ENCODE measurements at places on chromosomes 11 and 22.

DNA sequence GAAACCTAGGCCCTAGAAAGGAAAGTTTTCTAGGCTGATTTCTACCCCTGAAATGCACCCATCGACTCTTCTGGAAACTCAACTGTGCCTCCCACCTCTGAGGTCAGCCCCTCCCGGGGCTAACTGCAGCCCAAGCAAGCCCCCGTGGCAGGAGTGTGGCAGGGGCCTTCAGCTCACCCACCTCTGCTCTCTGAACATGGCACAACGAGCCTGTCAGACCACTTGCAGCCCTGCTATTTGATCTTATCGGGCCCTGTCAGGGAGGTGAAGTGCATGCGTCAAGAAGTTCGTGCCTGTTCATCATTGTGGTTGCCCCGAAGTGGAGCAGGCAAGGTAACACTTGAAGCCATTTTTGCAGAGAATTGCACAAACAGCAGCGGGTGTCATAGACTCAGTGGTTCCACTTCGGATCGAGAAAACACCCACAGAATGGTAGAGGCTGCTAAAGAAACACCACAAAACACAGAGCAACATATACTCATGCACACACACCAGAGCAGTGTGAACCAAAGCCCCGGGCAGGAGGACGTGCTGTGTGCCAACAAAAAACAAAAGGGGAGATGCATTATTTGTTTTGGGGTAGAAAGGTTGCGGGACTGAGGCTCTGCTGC lies 262.7 kb downstream of the ETS1 start:
- no peak for DNase-seq

GRCh38 chr11:553988-554340 lies 6.6 kb downstream of the LMNTD2 start:
- no peak for DNase-seq

GRCh38 chr11:120109531-120109930 lies 28.4 kb downstream of the TRIM29 start:
- no peak for DNase-seq

GRCh38 chr11:118921929-118922744 lies 3.6 kb downstream of the BCL9L start:
- DNase-seq, result no peak

DNA sequence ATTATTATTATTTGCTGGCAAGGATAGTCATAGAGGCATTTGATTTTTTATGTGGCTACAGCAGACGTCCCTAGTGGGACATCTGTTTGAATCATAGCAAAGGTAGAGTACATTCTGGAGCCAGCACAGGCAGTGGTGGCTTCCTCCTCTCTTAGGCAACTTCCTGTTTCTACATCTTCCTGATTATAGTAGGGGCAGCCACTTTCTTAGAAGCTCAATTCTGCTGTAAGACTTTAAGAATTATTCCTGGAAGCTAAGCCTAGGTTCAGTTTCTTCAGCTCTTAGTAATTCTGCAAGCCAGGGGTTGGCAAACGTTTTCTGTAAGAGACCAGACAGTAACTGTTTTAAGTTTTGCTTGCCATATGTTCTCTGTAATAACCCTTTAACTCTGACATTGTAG lies 129.3 kb upstream of the TENM4 start:
- DNase-seq, result no peak

GRCh38 chr11:27699242-27699925 lies 871 bp downstream of the BDNF start:
- no peak for DNase-seq

GRCh38 chr11:17197431-17197898 lies 10.3 kb downstream of the PIK3C2A start:
- no peak for DNase-seq

GRCh38 chr11:2791139-2791520 lies 91.3 kb upstream of the KCNQ1OT1 start:
- DNase-seq, result no peak

- no peak for DNase-seq
Observed at GRCh38 chr11:114153224-114153623, 93.7 kb downstream of the ZBTB16 start.

DNA sequence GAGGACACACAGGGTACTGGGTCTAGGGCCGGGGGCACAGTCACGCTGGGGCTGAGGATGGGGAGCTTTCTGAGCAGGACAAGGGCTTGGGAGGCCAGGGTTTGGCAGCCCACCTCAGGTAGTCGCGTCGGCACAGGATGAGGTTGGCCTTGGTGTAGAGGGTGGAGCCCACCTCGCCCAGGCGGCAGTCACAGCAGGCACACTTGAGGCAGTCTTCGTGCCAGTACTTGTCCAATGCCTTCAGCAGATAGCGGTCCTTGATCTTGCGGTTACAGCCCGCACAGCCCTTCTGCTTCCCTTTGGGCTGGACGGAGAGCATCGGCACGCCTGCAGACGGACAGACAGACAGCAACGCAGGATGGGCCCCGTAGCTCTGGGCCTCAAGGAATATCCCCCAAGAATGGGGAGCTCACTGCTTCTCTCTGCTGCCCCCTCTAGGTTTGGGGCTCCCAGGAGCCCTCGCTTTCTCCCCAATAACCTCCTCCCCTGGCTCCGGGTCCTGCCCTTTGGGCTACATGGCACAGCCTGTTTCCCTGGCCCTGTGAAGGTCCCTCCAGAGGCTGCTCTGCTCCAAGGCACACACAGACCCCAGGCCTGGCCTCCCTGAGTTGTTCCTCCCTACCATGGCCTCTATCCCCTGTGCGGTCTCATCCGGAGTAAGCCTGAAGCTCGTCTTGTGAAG lies 33.4 kb downstream of the LMO1 start:
- no peak for DNase-seq

DNA sequence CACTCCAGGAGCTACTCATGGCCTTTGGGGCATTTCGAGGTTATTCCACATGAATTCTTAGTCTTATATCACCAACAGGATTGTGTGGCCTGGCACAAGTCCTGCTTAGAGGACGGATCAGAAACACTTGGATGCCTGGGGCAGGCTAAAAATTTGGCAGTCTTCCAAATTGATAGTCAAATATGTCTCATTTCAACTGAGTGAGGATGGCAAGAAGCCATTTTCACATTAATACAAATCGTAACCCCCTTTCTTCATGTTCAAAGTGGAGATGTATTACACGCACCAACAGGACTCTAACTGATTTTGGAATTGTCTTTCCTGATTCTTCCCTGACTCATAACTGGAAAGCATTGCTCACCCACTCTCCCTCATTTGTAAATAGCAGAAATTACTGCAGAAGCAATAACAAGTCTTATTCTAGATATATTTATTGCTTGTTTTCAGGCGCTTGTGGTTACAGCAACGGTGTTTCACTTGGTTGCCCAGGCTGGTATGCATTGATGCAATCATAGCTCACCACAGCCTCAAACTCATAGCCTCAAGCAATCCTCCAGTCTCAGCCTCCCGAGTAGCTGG lies 10.3 kb upstream of the CCDC86 start:
- DNase-seq, result peak; percentile 37

- no peak for DNase-seq
Observed at GRCh38 chr11:118380571-118380970, 20.8 kb upstream of the ATP5MG start.

DNA sequence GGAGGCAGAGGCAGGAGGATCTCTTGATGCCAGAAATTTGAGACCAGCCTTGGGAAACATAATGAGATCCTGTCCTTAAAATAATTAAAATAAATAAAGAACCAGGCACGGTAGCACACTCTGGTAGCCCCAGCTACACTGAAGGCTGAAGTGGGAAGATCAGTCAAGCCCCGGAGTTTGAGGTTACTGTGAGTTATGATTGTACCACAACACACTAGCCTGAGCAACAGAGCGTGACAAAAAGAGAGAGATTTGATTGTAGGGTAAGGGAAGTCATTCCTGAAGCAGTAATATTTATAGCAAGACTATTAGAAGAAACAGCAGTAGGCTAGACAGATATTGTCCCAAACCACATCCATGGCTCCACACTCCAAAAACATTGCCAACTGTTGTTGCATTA lies 1408.4 kb upstream of the TENM4 start:
- DNase-seq, result peak; percentile 65

DNA sequence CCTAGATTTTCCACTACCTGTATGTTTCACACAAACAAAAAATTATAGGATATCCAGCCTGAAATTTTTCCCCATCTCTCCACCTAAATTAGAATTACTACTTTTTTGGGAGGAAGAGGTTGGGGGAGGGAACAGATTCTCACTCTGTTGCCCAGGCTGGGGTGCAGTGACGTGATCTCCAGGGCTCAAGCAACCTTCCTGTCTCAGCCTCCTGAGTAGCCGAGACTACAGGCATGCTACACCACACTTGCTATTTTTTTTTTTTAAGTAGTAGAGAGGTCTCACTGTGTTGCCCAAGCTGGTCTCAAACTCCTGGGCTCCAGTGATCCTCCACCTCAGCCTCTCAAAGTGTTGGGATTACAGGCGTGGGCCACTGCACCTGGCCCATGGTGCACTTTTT lies 9.5 kb downstream of the JAML start:
- DNase-seq, result peak; percentile 48

- no peak for DNase-seq
Observed at GRCh38 chr11:10611979-10612862, 43.8 kb upstream of the LYVE1 start.

GRCh38 chr22:43945632-43946383 lies 9.4 kb upstream of the SAMM50 start:
- DNase-seq, result peak; percentile 74

DNA sequence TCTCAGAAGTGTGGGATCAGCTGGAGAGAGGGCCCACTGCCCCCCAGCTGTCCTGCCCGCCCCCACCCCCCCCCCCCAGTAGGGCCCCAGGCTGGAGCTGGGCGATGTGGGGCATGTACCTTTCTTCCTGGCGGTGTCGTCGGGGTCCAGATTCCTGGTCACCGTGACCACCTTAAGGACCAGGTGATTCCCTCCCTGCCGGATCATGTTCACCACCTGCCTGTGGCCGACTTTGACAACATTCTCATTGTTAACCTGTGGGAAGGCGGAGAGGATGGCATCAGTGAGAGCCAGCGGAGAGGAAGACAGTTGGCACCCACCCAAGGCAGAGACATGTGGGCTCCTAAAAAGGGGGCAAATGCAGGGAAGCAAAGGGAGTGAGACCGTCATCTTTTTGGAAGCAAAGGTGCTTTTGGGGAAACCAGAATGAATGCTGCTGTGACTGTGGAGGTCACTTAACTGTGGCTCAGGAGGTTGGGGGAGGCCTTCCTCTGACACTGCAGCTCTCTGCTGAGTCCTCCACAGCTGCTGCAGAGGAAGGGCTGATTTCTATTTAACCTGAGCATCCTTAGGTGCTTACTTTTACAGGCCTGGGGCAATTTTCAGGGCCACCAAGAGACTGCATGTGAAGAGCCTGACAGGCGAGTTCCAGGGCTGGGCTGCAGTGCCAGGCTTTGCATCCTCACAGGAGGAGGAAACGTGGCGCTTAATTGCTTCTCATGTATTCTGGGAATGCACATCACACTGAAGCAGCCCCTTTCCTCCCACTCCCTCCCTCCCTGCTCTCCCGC lies 104.5 kb downstream of the CTTN start:
- DNase-seq, result no peak

GRCh38 chr11:45146072-45147016 lies at the start of gene PRDM11:
PRDM11 (plus strand) TSS chr11:45146639; CDS start chr11:45181767, 35,128 bp downstream.
- DNase-seq, result peak; percentile 69

GRCh38 chr11:12803086-12803826 lies 129.0 kb downstream of the TEAD1 start:
- no peak for DNase-seq

GRCh38 chr11:73215191-73216134 lies 2.6 kb upstream of the P2RY2 start:
- DNase-seq, result no peak

- peak; percentile 57 for DNase-seq
Observed at GRCh38 chr11:114340311-114341131, 44.3 kb downstream of the NNMT start.

DNA sequence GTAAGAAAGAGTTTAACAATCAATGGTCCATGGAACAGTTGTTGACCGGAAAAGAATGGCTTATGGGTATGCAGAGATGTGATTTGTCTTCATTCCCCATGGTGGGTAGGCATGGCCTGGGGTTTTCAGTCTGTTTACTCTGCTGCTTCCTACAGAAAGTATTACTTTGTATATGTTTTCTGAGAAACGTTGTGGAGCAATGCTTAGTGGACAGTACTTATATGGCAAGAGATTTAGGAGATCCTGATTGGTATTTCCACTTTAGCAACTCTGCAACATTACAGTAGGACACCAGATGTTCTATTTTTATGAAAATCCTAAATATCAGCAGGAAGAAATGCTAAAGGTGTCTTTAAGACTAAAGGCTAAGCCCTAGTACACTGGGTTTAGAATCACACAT lies 309.1 kb downstream of the AASDHPPT start:
- DNase-seq, result no peak

GRCh38 chr22:37638391-37639069 lies 939 bp upstream of the SH3BP1 start:
- DNase-seq, result peak; percentile 61

DNA sequence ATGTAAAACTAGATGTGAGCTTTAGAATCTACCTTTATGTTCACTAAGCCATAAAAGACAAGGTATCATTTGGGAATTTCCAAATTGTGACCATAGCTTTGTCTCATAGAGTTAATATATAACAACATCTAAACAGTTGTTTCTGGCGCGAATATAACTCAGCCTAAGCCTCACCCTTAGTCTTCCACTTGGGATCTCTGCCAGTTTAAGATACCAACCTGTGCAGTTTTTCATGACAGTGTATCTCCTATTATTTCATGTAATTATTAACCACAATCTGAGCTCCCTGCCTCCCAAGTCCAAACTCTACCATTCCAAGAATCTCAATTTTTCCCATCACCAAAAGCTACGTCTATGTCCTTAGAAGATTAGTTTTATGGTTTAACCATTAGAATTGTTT lies 572.5 kb upstream of the ISX start:
- DNase-seq, result no peak

- no peak for DNase-seq
Observed at GRCh38 chr11:12200991-12201985, 90.9 kb downstream of the MICAL2 start.

GRCh38 chr22:17769716-17770082 lies 4.6 kb downstream of the BID start:
- no peak for DNase-seq

DNA sequence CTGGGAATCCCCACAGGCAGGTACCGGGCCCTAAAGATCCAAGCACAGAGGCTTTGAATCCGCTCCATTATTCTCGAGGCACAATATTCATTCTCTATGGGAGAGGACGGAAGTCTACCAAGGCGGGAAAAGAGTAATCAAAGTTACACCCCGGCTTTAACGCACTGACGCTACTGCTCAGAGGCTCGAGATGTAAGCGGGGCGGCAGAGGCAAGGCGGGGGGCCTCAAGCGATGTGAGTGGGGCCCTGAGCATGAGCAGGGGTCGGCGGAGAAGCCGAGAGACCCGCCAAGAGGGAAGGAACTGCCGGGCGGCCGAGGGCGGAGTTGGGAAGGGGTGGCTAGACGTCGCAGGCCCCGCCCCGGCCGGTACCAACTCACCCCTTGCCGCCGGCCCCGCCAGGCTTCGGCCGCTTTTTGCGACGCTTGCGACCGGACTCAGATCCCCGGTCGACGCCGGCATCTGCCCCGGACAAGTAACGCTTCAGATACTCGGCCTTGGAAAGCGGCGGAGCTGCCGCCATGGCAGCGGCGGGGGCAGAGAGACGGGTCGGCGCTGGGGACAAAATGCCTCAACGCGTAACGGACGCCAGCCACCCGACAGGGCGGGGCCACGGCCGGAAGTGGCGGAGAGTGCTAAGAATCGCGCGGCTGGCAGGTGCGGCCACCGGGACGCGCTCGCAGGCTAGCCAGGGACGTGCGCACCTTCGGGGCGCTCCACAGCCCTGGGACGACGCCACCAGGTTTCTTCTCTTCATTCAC lies at the start of gene BUD13:
TSS of gene BUD13 (minus strand) at position 545 of the 760 bp plus-strand sequence. CDS start at position 522, 23 bp downstream.
- peak; percentile 96 for DNase-seq
